ENCODE measurements at places on chromosomes 2 and 18.

GRCh38 chr18:69557282-69557681, 156.6 kb downstream of the DOK6 start:
- DNase-seq, result no peak

GRCh38 chr2:117755768-117756167, 58.7 kb upstream of the DDX18 start:
- DNase-seq, result no peak

DNA sequence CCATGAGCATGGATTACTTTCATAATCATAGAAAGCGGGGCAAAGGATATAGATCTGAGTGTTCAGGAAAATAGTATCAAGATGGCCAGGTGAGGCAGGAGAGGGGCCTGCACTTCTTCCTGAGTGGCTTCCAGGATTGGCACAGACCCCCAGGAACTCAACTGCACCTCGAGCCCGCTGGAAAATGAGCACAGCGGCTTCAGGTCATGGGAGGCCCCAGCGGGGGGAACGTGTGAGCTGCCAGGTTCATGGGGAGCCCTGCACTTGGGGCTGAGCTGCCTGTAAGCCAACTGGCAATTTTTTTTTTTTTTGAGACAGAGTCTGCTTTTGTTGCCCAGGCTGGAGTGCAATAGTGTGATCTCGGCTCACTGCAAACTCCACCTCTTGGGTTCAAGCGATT, 81.5 kb upstream of the ODC1 start:
- no peak for DNase-seq

DNA sequence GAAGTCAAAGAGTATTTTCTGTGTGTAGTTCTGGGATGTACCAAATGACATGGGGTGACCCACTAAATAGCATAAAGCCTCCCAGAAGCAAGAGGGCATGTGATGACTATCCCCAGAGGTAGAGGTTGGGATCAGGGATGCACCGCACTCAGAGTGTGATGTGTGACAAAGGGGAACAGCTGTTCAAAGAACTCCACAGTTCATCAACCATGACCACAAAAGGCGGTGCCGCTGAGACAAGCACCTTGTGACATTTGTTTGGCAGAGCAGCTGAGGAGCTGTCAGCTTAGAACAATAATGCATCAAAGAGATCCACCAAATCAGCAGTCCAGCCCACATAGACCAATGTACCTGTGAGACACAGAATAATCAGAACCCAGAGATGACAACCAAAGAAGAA, 81.3 kb downstream of the VWC2L start:
- no peak for DNase-seq

- DNase-seq, result no peak
These were observed 21.2 kb upstream of the ASXL2 start for GRCh38 chr2:25899404-25899970.

GRCh38 chr2:62354771-62355561, 151.0 kb downstream of the TMEM17 start:
- DNase-seq, result no peak

GRCh38 chr2:145386973-145387372, 867.1 kb upstream of the ZEB2 start:
- no peak for DNase-seq

GRCh38 chr18:28455971-28456370, 279.0 kb upstream of the CDH2 start:
- no peak for DNase-seq

- peak; percentile 20 for DNase-seq
These were observed 467 bp downstream of the PUM2 start for GRCh38 chr2:20350041-20350712.

DNA sequence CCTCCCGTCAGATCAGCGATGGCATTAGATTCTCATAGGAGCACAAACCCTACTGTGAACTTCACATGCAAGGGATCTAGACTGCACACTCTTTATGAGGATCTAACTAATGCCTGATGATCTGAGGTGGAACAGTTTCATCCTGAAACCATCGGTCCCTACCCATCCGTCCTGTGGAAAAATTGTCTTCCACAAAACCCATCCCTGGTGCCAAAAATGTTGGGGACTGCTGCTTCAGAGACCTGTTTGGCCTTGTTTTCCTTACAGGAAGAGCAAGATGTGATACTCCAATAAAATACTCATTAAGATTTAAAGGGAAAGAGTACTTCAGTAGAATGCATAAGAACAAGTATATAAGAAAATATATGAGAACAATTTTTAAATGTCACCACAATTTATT, 71.1 kb downstream of the RNF152 start:
- no peak for DNase-seq

DNA sequence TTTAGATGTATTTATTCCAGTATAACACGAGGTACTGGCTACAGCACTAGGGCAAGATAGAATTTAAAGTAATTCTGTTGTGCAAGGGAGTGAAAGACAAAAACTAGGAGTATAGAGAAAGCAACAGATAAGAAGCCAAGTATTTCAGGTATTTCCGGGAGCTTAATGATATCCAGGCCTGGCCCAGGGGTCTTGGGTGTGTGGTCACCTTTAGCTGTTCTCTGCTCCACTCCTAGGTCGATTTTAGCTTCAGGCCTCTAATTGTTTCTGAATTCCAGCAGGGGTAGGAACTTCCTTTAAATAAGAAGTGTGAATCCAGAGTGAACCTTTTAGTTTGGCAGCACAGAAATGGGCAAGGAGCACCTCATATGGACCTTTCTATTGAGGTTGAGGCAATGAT, 342.3 kb upstream of the MYT1L start:
- no peak for DNase-seq

GRCh38 chr2:176826356-176826755, 386.2 kb upstream of the HNRNPA3 start:
- no peak for DNase-seq

DNA sequence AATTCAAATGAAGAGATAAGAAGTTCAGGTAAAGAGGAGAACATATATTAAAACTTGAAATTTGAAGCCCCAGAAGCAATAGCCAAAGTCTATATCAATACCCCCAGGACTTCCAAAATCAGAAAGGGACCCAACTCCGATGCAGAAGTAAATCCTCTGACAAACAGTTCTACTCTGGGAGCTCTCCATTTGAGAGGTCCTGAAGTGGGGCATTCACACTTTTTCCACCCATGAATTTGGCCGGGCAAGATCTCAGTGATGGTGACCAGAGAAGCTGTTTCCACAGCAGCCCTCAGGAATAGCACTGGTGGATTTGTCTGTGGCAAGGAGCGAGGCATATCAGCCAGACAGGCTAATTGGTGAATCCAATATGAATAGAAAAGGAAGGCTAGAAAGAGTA, 313.6 kb upstream of the MC4R start:
- no peak for DNase-seq

DNA sequence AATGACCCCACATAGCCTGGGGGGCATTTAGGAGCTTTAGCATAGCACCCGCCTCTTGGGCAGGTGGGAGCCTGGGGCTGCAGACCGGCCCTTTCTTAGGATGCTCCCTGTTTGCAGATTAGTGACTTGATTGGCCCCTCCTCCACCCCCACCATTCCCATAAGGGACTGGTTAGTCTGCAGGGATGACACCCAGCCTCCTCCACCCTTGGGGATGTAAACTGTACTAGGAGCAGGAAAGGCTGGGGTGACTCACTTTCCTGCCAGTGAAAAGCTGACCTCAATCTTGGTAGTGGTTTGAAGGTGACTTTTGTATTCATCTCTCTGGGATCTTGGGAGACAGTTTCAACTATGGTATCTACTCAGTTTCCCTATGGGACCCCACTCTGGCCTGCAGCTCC, 24.2 kb downstream of the CTIF start:
- DNase-seq, result no peak

DNA sequence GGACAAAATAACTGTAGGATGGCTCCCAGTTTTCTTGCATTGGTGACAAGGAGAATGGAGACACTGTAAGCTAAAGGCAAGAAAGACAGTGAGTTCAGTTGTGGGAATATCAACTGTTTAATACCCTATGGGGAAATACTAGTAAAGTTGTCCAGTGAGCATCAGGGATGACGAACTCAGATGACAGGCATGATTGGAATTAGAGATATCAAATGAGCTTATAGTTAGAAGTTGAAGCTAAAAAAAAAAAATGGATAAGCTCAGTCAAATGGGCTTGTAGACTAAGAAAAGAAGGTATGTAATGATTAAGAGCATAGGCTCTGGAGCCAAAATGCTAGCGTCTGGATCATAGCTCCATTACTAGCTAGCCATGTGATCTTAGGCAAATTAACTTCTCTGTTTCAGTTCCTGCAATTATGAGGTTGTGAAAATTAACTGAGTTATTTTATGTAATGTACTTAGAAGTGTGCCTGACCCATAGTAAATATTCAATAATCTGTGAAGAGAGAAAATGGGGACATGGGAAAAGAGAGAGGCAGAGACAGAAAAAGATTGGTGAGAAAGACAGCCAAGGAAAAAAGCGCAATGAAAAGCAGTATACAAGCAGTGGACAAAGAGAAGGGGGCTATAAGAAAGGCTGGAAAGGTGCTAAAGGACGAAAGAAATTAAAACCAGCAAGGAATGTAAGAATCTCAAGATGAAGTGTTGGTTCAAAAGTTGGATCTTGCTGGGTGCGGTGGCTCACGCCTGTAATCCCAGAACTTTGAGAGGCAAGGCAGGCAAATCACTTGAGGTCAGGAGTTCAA, 95.7 kb upstream of the SLC39A10 start:
- no peak for DNase-seq

DNA sequence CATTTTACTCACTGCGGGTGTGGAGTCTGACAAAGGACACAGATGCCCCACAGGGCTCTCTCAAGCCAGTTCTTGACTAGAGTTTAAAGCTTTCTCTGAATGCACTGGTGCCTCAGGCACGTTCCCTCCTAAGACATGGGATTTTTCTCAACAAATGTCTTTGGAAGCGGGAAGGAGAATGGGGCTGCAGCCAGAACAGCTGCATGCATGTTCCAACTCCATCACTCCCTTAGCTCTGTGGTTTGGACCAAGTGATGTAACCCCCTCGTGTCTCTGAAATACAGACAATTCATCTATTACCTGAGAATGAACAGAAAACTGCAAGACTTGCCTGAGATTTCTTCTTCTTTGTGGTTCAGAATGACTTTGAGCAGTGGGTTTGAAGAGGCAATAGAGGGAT, 141.7 kb upstream of the SERPINE2 start:
- DNase-seq, result no peak

DNA sequence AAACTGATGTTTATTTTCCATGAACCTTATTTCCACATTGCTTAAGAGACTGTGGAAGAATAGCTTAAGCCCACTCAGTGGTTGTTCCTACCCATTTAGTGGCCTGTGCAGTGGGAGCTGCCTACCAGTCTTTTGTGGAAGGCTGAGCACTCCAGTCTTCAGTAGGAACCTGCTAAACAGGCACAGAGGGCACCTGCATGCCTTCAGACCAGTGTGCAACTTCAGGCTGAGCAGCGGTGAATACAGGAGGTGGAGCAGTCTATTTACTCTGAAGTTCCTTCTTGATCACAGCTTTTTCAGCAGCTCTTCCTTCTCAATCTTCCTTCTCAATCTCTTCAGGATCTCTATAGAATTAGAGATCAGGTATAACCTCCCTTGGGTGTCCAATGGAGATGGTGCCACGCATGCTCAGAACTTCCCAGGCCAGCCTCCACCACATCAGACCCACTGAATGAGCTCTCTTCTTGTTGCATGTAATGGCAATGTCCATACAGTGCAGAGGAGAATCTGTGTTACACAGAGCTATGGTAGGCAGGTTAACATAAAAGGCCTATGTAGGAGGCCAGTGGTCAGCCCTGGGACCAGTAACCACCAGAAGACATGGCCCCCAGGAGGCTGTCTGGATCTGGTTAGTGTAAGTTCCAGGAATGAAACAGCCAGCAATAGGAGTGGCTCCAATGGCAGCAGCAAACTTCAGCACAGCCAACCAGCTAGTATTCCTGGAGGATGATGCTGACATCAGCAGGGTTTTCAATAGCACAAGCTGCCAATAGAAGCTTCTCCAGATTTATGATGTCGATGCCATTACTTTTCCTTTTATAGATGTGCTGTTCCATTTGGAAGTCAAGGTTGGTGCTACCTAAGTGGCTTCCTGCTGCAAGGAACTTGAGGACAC, 47.9 kb upstream of the MAT2A start:
- DNase-seq, result no peak

DNA sequence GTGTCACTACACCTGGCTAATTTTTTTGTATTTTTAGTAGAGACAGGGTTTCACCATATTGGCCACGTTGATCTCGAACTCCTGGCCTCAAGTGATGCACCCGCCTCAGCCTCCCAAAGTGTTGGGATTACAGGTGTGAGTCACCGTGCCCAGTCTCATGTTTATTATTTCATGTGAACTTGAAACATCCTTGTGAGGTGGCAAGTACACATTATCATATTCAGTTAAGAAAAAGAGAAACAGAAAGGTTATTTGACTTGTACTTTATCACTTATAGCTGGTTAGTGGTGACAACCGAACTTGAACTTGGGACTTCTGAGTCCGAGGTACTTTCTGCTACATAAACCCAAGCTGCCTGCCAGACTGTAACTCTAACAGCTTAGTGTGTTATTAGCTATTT, 24.4 kb downstream of the ABHD3 start:
- DNase-seq, result no peak

- DNase-seq, result no peak
These were observed 48.0 kb downstream of the SMAD4 start for GRCh38 chr18:51078026-51078425.

- no peak for DNase-seq
These were observed 104.9 kb downstream of the RBMS1 start for GRCh38 chr2:160388464-160389263.

DNA sequence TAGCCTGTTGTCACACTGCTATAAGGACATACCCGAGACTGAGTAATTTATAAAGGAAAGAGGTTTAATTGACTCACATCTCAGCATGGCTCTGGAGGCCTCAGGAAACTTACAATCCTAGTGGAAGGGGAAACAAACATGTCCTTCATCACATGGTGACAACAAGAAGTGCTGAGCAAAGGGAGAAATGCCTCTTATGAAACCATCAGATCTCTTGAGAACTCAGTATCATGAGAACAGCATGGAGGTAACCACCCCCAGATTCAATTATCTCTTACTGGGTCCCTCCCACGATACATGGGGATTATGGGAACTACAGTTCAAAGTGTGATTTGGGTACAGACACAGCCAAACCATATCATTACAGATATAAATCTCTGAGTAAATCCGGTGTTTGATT, 148.7 kb downstream of the PRPF40A start:
- DNase-seq, result no peak

DNA sequence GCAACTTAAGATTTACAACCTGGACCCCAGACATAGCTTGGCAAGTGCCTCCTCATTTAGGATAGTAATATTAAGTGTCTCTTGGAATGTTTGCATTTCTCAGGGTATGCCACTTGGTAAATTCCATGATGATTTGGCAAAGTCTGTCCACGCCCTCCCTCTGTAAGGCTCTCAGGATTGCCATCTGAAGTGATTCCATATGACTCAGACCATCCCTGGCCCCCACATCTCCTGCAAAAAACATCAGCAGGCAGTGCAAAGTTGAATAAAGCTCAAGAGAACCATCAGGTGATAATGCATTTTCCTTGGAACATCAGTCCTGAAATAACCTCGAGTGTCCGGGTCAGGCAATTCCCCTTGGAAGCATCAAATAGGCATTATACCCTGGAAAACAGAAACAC, 27.1 kb upstream of the PIEZO2 start:
- no peak for DNase-seq
